ENCODE measurements at places on chromosomes 3 and 15. TPM values are rescaled to one million over a fixed set of nuclear protein-coding genes. Genes with fewer than 3 reads are reported as not detected.
A peak's percentile ranks its signal among the peaks of the same experiment; 100 is the strongest.

DNA sequence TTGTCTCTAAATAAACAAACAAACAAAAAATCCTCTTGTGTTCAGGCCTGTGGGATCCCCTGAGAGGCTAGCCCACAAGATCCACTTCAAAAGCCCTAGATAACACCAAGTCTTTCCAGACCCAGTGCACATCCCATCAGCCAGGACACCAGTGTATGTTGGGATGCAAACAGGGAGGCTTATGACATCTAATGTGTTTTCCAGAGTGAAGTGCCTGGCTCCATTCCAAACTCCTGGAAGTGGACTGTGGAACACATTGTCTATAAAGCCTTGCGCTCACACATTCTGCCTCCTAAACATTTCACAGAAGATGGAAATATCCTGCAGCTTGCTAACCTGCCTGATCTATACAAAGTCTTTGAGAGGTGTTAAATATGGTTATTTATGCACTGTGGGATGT is 57.0 kb downstream of the MLH1 start:
- DNase-seq: no peak

DNA sequence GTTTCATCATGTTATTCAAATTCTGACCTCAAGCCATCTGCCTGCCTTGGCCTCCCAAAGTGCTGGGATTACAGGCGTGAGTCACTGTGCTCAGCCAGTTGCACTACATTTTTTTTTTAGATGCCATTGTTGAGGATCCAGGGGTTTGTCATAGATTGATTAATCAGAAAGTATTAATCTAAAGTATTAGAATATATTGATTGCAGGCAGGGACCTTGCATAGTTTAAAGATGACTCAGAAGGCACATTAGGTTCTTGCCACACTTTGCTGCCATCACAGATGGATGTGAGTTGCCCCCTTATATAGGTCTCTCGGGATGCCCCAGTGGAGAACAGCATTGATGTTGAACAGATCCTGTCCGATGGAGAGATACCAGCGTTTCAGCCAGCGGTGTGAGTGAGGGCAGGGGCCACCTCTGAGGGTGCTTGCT is 41.1 kb downstream of the IGF1R start:
- no peak for DNase-seq

DNA sequence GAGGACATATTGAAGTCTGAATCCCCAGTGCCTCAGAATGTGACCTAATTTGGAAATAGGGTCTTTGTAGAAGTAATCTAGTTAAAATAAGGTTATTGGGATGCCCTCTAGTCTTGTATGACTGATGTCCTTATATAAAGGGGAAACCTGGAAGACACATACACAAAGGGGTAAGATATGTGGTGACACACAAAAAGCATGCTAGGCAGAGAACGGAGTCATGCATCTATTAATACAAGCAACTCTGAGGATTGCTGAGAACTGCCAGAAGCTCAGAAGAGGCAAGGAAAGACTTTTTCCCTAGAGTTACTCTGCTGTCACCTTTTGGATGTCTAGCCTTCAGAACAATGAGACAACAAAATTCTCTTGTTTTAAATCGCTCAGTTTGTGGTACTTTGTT is 58.1 kb upstream of the TMEM108 start:
- no peak for DNase-seq

DNA sequence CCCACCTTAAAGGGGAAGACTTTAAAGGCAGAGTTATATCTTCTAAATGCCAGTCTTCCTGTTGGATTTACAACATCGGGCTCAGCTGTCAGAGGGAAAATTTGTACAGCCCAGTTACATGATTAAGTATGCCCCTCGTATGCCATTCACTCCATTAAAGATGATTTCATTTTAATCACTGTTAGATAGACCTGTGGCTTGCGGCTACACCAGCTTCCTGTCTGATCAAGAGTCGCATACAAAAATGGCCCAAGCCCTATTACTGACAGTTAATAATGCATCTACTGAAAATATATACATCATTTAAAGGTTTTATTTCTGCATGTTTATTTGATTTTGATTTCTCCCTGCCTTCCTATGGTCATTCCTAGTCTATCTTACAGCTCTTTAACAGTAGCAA is 7.1 kb downstream of the EIF4E3 start:
- DNase-seq: no peak

GRCh38 chr15:40894681-40895448 is 615 bp downstream of the VPS18 start:
- DNase-seq: peak; percentile 62

The DOCK3 gene
- total RNA-seq: 0.26 TPM

DNA sequence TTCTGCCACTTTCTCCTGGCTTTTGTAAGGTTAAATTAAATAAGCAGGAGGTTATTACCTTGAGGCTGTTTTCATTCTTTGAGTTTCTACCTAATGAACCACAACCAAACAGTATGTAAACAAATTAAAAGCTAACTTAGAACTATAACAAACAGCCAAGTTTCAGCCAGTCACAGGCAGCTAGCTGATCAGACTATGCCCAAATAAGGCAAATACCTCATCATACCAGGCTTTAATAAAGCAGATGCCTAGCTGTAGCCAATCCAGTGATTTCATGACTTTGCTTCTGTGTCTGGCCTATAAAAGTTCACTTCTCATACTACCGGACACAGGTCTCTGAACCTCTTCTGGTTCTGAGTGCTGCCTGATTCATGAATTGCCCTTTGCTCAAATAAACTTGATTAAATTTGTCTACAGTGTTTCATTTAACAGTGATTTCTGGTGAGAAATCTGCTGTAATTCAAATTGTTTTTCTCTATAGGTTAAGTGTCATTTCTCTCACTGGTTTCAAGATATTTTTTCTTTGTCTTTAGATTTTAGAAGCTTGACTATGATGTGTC is 24.2 kb downstream of the SH3GL3 start:
- DNase-seq: no peak

DNA sequence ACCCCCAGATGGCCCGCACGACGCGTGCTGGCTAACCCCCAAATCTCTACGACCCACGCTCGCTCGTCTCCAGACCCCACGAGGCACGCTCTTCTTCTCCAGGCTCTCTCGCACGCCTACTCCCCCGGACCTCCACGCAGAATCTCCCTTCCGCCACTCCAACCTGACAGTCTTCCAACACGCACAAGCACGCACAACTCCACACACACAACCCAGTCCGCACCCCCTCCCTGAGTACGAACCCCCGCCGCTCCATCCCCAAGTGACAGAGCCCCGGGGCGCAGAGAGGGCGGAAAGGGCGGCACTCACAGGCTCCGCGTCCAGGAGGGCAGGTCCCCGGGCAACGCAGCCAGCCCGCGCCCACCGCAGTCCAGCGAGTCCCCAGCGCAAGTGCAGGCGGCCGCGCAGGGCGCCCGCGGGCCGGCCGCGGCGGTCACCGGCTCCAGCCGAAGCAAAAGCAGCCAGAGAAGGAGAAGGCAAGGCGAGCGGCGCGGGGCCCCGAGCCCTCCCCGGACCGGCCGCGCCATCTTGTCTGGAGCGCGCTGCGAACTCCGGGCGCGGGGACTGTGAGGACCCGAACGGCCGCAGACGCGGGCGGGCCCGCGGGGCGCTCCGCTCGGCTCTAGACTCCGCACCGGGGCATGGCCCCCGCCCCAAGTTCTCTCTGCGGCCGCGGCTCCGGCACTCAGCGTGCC is 794 bp downstream of the LRIG1 start:
- peak; percentile 15 for DNase-seq

The SGO1 gene
- total RNA-seq: 9.4 TPM

- DNase-seq: no peak
Measured at GRCh38 chr15:80496096-80496495, 91.9 kb downstream of the ARNT2 start.

- no peak for DNase-seq
Measured at GRCh38 chr15:68299436-68299835, 21.9 kb downstream of the FEM1B start.

GRCh38 chr15:45242289-45242688 is 9.7 kb upstream of the SLC28A2 start:
- peak; percentile 17 for DNase-seq

The TICRR gene
- total RNA-seq: 7.5 TPM

DNA sequence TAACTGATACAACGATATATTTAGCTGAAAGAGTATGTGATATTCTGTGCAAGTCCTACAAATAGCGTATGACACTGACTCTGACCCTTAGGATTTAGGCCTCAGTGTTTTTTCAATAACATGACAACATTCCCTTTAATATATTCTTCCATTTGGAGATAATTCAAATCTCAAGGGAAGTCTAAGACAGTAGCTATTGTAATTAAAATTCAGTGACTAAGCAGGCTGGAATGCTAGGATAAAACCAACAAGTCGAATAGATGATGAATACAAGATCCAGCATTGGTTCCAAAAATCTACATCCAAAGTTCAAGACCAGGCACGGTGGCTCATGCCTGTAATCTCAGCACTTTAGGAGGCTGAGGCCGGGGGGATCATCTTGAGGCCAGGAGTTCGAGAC is 56.2 kb downstream of the QTRT2 start:
- DNase-seq: no peak

- no peak for DNase-seq
Measured at GRCh38 chr15:50059883-50060282, 59.1 kb downstream of the ATP8B4 start.

Data from Caki2 (cell line).